ENCODE measurements at places on chromosomes 2 and 18.

DNA sequence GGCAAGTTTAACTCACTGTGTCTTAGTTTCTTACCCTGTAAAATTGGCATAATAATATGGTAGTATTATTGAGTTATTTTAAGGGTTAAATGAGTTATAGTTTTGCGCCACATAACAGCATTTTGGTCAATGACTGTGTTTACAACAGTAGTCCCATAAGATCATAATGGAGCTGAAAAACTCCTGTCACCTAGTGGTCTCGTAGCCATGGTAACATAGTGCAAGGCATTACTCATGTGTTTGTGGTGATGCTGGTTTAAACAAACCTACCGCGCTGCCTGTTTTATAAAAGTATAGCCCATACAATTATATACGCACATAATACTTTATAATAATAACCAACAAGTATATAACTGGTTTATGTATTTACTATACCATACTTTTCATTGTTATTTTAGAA is 15.8 kb downstream of the UNC80 start:
- no peak for DNase-seq

GRCh38 chr2:86226070-86226469 is 26.8 kb downstream of the MRPL35 start:
- no peak for DNase-seq

DNA sequence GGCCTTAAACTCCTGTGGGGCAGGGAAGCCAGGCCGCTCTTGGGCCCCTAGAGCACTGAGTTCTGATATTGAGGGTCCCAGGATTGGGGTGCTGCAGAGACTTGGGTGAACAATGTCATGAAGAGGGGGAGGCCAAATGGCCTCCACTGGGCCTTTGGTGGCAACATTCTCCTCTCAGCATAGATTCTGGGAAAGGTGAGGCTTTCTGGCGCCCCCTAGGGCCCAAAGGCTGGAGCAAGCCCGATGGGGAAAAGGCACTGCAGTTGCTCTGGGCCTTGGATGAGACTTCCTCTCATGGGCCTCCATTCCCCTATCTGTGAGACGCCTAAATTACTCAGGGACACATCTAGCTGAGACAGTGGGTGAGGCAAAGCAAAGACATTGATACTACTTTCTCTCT is 84.8 kb downstream of the ACAA2 start:
- DNase-seq: peak; percentile 50

- DNase-seq: no peak
These were observed 176.1 kb downstream of the VAPA start for GRCh38 chr18:10089881-10090280.

DNA sequence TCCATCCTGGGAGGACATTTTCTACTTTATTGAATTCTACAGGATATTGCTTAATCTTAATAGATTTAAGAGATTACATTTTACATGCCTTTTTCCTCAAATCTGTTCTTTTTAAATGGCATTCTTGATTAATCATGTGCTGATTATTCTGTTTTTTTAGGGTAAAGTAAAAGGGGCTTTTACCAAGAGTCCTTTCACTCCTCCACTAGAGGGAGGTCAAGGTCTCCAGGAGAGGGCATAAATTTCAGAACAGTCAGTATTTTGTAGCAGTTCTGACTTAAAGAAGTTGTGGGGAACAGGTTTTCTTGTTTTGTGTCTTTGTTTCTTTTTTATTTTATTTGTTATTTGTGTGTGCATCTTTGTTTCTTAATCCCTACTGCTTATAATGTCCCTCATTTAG is 25.4 kb downstream of the WDR75 start:
- peak; percentile 33 for DNase-seq

DNA sequence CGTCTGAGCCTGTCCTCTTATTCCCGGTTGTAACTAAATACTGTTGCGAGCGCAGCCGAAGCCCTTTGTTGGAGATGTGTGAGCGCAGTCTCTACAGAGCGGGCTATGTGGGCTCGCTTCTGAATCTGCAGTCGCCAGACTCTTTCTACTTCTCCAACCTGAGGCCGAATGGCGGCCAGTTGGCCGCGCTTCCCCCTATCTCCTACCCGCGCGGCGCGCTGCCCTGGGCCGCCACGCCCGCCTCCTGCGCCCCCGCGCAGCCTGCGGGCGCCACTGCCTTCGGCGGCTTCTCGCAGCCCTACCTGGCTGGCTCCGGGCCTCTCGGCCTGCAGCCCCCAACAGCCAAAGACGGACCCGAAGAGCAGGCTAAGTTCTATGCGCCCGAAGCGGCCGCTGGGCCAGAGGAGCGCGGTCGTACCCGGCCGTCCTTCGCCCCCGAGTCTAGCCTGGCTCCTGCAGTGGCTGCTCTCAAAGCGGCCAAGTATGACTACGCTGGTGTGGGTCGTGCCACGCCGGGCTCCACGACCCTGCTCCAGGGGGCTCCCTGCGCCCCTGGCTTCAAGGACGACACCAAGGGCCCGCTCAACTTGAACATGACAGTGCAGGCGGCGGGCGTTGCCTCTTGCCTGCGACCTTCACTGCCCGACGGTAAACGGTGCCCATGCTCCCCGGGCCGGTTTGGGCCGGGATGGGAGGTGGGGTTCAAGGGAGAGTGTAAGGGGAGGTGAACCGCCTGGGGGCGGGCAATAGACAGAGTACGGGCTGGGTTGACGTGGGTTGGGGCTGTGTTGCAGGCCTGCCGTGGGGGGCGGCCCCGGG is at the start of gene HOXD12:
Gene HOXD12 (plus strand): TSS at position 68 of the 819 bp plus-strand sequence. CDS start 7 bp downstream, at position 75.
- no peak for DNase-seq

GRCh38 chr2:20573620-20574422 is 77.1 kb downstream of the HS1BP3 start:
- DNase-seq: peak; percentile 65

GRCh38 chr2:1990724-1991123 is 246.4 kb upstream of the PXDN start:
- peak; percentile 85 for DNase-seq

All from fibroblast of skin of back (primary cell).